ENCODE measurements at places on chromosomes 1 and 21. TPM values are rescaled to one million over a fixed set of nuclear protein-coding genes. Genes with fewer than 3 reads are reported as not detected.

GRCh38 chr1:245026247-245026646 lies 128.5 kb upstream of the KIF26B start:
- DNase-seq, result no peak

The NGF gene
- total RNA-seq, result 1.7 TPM

DNA sequence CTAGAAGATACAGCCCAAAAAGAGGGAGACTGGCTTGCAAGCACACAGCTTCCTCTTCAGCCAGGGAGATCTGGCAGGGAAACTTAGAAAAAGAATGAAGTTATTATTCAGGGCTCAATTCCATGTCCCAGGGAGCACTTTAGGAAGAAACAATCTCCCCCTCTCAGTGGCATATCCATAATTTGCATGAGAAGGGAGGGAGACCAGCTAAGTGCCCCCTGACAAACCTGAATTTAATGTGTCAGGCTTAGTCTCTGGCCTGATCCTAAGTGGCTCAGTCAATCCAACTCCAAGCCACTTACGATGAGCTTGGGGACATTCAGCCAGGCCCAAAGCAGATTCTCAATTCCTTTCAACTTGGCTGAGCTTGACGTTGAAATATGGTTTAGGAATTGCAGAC lies 17.7 kb upstream of the KCND3 start:
- no peak for DNase-seq

DNA sequence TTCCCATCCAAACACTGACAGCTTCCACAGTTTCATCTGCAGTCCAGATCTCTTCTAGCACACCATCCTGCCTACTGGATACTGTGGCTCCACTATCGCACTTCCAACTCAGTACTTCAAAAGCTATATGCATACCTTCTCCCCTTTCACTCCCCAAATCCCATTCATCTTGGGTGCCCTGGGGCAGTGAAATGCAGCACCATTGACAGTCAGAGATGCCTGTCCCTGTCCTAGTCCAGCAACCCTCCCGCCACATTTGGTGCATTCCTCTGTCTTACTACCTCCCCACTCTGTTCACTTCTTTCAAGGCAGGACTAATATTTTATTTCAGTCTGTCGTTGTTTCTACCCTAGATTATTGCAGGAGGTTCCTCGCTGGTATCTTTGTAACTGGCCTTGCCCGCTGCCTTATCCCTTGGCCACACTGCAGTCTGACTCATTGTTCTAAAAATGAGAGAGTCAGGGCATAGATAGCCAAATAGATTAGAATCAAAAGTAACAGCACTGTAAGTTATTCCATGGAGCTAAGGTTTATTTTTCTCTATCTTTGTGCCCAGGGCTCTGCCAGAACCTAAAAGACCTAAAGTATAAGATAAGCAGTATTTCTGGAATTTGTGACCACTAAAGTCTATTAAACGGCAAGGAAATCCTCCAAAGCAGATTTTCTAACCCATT lies 96.7 kb downstream of the ESRRG start:
- no peak for DNase-seq

The CDK18 gene
- total RNA-seq, result 1.00 TPM

DNA sequence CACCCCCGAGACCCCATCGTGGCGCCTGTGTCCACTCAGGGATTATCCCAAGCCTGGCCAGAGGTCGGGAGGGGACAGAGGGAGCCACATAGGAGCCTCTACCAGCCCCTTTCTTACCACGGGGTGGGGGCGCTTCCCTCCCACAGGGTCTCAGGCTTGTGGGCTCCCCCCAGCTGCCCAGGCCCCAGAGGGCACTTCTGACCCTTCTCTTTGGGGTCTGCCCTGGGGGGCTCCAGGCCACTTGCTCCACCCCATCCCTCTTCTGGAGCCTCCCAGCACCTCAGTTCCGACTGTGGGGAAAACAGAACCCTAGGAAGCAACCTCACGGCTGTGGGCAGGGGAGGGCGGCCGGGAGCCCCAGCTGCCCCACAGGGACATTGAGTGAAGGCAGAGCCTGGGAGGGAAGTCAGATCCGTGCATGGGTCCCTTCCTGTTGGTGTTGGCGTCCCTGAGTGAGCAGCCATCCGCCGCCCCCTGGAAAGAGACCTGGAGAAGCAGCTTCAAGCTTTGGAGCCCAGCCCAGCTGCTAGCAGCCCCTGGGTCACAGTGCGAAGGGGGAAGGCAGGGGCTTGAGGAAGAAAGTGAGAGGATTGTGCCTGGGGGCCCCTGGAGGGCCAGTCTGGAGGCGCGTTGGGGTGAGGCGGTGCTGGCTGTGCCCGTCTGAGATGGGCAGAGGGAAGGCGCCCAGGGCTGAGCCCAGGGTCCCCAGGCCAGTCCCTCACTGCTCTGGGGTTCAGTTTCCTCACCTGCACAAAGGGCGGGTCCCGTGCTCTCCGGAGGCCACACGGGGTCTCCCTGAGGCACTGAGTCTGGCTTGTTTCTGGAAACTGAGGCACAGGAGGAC lies 22.1 kb downstream of the RRP1 start:
- no peak for DNase-seq

GRCh38 chr1:1832166-1832565 lies 53.9 kb upstream of the NADK start:
- DNase-seq, result no peak

DNA sequence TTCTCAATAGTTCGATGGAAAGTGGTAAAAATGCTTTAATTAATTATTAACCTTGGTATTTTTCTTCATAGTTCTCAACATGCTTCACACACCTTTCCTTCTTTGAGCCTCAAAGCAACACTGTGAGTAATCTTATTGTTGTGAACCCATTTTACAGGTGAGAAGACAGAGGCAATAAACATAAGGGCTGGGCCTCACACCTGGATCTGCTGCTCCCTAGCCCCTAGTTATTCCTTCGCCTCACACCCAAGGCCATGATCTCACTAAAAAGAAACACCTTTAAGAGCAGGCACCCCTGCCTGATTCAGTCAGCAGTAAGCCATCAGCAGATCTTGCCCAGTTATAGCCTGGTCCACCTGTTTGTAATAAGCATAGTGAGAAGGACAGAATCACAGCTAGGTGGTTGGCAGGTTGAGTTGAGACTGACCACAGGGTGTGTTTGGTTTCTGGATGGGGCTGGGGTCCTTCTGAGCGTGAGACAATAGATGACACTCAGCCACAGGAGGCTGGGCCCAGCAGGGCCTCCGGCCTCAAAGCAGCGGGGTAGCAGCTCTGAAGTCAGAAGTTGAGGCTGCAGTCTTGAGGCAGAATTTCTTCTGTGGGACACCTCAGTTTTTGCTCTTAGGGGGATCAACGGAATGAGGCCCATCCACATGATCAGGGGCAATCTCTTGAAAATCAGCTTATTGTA lies 203.9 kb downstream of the RHOU start:
- no peak for DNase-seq

- no peak for DNase-seq
Observed at GRCh38 chr1:26827106-26827604, 667 bp downstream of the ZDHHC18 start.

DNA sequence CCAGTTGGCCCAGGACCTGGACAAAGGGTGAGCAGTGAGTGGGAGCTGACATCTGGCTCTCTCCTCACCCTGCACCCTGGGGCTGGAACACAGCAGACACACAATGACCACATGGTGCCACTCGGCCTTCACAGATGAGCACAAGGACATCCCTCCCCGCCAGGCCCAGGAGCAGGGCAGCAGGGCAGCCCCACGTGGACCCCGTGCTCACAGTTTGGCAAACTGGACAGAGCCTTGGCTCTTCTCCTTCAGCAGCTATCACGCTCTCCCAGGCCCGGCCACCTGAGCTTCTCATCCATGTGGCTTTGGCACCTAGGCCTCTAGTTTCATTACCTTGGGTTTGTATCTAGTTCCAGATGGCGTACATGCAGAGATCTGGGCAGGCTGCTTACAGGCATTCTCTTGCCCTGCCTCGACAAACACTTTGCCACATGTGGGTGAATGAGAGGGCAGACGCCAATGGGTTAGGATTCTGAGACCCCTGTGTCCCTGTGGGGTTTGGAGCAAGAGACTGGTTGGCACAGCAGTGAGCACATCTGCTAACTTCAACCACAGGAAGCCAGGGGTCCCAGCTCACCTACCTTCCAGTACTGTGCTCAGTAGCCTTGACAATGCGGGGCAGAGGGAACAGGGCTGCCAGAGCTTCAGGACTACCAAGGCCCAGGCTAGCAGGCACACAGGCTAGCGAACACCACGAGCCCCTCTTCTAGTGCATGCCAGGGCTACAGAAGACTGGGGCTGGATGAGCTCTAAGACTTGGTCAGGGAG lies 3.4 kb upstream of the PTPRF start:
- DNase-seq, result peak; percentile 49

DNA sequence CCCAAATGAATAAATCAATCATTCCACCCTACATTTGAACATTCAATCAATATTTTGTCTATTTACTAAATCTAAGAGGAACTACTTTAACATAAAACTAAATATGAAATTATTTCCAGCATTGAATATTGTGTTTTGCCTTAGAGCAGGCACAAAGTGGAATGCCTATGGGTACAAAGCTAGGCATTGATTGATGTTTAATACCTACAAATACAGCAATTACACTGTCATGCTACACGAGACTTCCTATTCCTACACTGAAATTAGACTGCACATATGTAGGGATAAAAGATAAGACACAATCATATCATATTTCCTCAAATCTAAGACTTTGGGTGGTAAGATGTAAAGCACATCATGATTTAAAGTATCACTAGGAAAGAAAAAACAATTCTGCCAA lies 12.9 kb upstream of the ERG start:
- no peak for DNase-seq

GRCh38 chr1:32957017-32957416 lies 7.6 kb downstream of the RNF19B start:
- no peak for DNase-seq

GRCh38 chr1:29563092-29563491 lies 326.8 kb downstream of the PTPRU start:
- DNase-seq, result no peak

The PIGV gene
- 6.5 TPM for total RNA-seq

DNA sequence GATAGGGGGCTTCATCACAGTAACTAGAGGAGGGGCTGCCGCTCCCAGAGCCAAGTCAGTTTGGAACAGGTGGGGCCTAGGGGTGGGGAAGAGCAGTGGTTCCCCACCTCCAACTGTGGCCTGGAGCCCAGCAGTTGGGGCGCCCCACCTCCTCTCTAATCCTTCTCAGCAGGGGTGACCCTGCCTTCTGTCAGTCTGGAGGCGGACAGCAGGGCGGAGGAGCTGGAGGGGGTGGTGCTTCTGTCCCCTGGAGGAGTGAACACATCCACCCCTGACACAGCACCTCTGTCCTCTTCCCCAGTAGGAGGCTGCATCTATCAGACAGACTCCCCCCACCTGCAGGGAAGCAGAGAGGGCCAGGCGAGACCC lies 73.8 kb downstream of the MRPL37 start:
- DNase-seq, result peak; percentile 62

GRCh38 chr21:29232530-29233255 lies 66.0 kb upstream of the BACH1 start:
- DNase-seq, result no peak

- peak; percentile 11 for DNase-seq
Observed at GRCh38 chr1:60149251-60149650, 75.7 kb upstream of the C1orf87 start.

- DNase-seq, result no peak
Observed at GRCh38 chr21:32087447-32087846, 191.4 kb downstream of the MIS18A start.

- DNase-seq, result peak; percentile 23
Observed at GRCh38 chr1:112396653-112397471, 848 bp downstream of the CTTNBP2NL start.

DNA sequence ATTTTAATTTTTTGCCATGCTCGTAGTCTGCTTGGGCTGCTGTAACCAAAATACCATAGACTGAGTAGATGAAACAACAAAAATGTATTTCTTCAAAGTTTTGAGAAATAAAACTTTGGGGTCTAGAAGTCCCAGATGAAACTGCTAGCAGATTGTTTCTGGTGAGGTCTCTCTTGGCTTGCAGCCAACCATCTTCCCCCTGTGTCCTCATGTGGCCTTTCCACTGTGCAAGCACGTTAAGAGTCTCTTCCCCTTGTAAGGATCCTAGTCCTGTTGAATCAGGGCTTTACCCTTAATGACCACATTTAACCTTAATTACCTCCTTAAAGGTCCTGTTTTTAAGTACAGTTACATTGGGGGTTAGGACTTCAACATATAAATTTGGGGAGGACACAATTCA lies 86.6 kb downstream of the PTBP2 start:
- no peak for DNase-seq

The S100A10 gene
- total RNA-seq, result 1.8 TPM

DNA sequence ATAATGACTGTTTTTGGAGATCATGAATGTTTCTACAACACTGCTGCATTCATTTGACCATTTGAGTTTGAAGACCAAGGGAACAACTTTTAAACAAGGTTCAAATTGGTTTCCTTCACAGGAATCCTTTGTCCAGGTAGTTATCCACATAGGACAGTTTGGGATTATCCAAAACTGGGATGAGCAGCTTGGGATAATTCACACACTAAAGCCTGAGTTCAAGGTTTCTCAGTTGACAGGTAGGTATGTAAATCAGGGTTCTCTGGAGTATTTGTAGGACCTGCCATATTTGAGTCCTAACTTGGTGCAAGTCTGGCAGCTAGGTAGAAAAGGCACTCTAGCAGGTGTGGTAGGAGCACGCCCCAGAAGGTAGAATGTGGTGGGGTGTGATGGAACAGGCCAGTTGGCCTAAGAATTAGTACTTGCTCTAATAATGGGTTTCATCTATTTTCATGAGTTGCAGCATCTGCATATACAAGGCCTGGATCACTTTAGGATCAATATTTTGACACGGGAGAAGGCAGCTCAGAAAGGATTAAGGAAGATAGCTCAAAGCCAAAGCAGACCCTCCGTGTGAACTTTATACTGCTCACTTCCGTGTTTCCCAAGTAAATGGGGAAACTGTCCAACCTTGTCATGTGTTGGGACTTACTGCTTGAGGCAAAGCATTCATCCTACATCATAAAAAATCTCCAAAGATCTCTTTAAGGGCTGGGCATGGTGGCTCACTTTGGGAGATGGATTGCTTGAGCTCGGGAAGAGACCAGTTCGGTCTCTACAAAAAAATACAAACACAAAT lies 14.1 kb upstream of the RAB42 start:
- DNase-seq, result no peak

DNA sequence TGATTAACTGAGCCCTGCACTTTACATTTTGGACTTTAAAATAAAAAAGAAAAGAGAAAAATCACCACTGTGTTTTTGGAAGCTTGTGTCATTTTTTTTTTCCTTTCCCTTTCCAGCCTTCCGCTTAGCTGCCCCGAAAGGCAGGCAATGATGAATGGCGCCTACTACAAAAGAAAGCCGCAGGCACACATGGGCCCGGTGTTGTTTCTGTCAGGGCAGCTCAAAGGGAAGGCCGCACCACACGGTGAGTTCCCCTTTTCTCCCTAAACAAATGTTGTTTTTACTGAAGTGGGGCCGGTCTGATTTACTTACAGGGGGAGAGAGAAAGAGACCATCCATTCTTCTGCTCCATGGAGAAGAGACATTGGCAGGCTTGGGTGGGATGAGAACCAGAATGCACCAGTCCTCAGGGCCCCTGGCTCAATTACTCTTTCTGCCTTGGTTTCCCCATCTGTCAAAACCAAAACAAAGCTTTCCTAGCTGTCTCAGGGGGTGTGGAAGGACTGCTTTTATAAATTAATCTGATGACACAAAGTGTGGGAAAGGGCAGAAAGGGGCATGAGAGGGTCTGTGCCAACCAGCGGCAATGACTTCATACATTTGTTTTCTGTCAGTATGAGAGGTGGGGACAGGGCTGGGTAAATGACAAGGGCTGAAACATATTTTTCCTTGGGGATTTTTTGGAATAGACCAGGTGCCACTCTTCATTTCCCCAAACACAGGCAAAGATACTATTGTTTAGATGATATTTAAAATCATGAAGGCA lies 91.4 kb upstream of the PLXNA2 start:
- DNase-seq, result no peak

The GJC2 gene
- 0.73 TPM for total RNA-seq

The SLC27A3 gene
- 9.6 TPM for total RNA-seq

GRCh38 chr1:221813887-221814286 lies 72.0 kb upstream of the DUSP10 start:
- DNase-seq, result no peak

The KRTAP19-8 gene
- not detected for total RNA-seq

Measured in cerebellum (tissue), 4 donors.